BJ (cell line): ENCODE measurements at places on chromosomes 13 and 19. TPM values are rescaled to one million over a fixed set of nuclear protein-coding genes. Genes with fewer than 3 reads are reported as not detected.

- no peak for DNase-seq
Measured at GRCh38 chr19:5515737-5516136, 52.0 kb downstream of the TINCR start.

DNA sequence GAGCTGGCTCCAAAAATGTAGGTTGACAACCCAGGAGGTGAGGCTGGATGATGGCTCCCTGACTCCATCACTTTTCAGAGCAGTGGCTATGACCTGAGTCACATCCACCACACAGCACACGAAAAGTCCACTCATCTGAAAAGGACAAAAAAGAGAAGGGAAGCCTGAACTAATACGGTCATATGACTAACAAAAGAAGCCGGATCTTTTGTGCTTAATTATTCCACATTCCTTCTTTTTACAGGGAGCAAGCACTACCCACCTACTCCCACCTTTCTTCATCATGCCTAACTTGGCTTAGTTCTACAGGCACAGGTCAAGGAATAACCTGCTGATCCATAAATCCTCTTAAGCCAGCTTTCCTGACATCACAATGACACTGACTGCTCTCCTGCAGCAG is 601.3 kb upstream of the MIR17HG start:
- DNase-seq, result no peak

DNA sequence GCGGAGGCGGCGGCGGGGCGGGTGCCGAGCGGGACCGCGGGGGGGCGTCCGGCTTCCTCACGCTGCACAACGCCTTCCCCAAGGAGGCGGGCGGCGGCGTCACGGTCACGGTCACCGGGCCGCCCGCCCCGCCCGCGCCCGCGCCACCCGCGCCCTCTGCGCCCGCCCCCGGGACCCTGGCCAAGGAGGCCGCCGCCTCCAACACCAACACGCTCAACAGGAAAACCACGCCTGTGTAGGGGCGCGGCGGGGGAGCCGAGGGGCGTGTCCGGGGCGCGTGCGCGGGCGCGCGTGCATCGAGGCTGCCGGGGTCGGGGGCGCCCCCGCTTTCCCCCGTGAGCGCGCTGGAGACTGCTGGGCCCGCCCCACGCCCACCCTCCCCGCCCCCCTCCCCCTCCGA is 8.8 kb upstream of the CACNG6 start:
- no peak for DNase-seq

GRCh38 chr19:47186446-47187334 is 44.3 kb downstream of the BBC3 start:
- DNase-seq, result no peak

DNA sequence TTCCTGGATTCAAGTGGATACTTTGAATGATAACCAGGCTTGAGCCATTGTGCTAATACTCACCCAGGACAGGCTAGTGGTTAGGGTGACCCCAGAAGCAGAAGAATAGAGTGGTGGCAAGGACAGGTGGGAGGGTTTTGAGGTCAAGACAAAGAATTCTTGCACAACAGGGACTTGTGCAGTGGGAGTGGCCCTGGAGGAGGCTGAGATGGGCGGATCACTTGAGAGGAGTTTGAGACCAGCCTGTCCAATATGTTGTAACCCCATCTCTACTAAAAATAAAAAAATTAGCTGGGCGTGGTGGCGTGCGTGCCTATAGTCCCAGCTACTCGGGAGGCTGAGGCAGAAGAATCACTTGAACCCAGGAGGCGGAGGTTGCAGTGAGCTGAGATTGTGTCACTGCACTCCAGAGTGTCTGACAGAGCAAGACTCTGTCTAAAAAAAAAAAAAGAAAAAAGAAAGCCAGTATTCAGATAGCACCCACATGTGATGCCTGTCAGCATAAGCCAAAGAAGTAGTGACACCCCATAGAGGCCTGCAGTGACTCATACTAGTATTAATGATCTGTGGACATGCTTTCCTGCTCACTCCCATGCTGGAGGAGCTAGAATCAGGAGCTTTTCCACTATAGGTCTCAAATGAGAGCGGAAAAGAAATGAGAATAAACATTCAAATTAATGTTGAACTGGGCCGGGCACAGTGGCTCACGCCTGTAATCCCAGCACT is 78.7 kb downstream of the RNF17 start:
- no peak for DNase-seq

DNA sequence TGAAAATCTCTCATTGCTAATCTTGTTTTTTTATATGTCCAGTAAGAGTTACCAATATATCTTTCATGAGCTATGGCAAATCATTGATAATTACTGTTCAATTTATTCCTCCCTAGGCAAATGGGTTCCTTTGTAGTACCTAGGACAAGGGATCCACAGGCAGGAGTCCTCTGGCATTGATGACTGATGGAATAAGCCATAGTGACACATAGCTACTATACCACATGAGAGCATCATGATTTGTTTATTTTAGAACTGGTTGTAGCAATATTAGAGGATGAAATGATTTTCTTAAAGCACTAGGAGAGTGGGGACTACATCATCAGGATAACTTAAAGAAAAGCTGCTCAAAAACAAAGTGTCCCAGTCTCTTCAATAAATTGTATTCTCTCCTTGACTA is 21.7 kb upstream of the MAB21L1 start:
- no peak for DNase-seq

- peak; percentile 90 for DNase-seq
Measured at GRCh38 chr19:31378404-31378803, 29.2 kb upstream of the TSHZ3 start.

DNA sequence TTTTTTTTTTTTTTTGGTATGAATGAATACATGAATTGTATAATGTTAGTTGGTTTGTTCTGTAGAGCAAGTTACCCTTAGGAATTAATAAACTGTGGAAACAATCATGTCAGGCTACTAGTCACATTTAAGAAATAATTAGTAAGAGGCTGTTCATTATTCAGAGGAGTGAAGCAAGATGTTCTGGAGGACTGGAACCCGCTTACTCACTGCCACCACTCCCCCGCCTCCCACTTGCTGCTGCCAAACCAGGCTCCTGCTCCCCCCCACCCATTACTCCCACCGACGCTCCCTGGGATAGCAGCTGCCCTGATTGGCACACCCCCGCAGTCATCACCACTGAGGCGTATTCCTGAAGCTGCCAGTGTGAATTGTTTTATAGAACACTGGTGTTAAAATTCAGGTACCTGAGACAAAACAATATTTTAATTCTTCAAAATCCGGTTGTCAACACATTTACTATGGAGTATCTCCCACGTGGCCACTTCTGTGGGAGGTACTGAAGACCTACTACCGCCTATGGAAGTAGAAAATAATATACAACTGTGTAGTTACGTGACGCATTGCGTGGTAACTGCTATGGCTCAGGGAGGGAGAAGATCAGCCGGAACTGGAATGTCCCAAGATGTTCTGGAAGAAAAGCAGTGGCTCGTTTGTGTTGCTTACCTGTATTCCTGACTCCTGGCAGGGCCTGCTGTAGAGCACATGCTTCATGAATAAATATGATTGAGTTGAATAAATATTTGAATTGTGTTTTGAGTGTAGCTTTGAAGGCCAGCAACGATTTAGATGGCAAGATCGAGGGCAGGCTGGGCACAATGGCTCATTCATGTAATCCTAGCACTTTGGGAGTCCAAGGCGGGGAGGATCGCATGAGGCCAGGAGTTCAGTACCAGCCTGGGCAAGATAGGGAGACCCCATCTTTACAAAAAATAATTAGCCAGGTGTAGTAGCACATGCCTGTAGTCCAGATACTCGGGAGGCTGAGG is 1.7 kb downstream of the DPY19L3 start:
- DNase-seq, result no peak

- no peak for DNase-seq
Measured at GRCh38 chr19:49558591-49558990, 21.8 kb downstream of the NOSIP start.

SYCN gene
- not detected in 2 replicates for polyA plus RNA-seq

NOTCH3 gene
- 13.3 and 37.6 TPM in 2 replicates for polyA plus RNA-seq

FOXO1 gene
- 3.5 and 5.3 TPM in 2 replicates for polyA plus RNA-seq

KRTDAP gene
- not detected in 2 replicates for polyA plus RNA-seq

SYDE1 gene
- polyA plus RNA-seq, result 45.4 and 73.5 TPM in 2 replicates

DACH1 gene
- 0.01 TPM in 2 replicates for polyA plus RNA-seq

INAFM1 gene
- polyA plus RNA-seq, result 2.2 and 2.9 TPM in 2 replicates

PODNL1 gene
- polyA plus RNA-seq, result 12.5 and 18.6 TPM in 2 replicates

ATP8B3 gene
- 2.7 and 4.6 TPM in 2 replicates for polyA plus RNA-seq
